Activated naive CD4-positive, alpha-beta T cell treated with anti-CD3 and anti-CD28 coated beads for 36 hours (primary cell): ENCODE measurements at places on chromosomes 7 and 10. TPM values are rescaled to one million over a fixed set of nuclear protein-coding genes. Genes with fewer than 3 reads are reported as not detected.

The CH25H gene
- total RNA-seq = 0.12 TPM

The HMX3 gene
- not detected for total RNA-seq

The STAG3 gene
- 41.0 TPM for total RNA-seq

DNA sequence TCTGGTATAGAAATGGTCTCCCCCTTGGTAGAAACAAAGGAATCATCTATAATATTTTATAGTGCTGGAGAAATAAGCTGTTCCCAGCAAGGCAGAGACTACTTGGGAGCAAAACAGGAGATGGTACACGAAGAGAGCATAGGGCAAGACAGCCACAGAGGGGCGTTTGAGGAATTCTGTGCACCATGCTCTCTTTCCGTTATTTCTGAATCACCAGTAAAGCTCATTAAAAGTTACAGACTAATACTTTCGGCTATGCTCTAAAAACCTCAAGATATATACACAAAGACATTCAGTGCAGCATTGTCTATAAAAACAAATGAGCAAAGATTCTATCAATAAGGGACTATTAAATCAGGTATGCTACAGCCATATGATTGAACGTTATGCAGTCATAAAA lies 68.5 kb upstream of the FHIP2A start:
- no peak overlapping the region for H3K27ac ChIP-seq
- H3K4me3 ChIP-seq = no peak overlapping the region
- DNase-seq = no peak
- no peaks in the 10 kb centered on the region for H3K4me1 ChIP-seq
- H3K36me3 ChIP-seq = no peaks in the 10 kb centered on the region
